Progenitor cell of endocrine pancreas (in vitro differentiated cells): ENCODE measurements at places on chromosomes 3 and 15. TPM values are rescaled to one million over a fixed set of nuclear protein-coding genes. Genes with fewer than 3 reads are reported as not detected.

Gene FSD2
- total RNA-seq, result not detected in 2 replicates

Gene AHSG
- 0.19 and 0.27 TPM in 2 replicates for total RNA-seq

- no peak for DNase-seq
Measured at GRCh38 chr15:67174864-67175573, 79.4 kb downstream of the AAGAB start.

DNA sequence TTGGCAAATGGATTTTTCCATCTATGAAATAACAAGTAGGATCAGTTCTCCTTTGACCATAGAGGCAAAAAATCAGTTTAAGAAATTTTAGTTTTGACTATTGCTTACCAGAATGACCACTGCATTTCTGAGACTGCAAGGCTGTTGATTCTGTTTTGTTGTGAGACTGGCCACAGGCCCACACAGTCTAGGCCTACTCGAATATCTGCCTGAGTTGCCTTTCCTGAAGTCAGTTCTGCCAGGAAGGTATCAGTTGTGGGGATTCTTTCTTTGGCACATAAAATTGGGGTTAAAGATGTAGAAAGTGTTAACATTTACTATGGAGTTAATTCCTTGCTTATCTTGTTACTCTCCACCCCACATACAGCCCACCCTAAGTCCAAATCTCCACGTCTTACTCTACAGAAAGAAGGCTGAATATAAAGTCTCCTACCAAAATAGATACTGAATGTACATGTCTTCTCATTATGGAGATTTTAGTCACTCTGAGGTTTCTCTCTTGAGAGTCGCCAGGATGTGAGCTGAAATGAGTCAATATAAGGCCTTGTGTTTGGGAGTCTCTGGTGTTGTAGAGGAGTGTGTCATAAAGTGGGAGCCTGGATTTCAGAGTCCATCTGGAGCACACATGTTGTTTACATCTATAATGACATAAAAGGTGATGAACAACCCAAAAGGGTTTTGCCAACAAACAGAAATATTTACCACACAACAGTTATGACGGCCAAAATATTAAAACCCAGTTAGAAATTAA, 45.0 kb upstream of the WWTR1 start:
- DNase-seq, result no peak

DNA sequence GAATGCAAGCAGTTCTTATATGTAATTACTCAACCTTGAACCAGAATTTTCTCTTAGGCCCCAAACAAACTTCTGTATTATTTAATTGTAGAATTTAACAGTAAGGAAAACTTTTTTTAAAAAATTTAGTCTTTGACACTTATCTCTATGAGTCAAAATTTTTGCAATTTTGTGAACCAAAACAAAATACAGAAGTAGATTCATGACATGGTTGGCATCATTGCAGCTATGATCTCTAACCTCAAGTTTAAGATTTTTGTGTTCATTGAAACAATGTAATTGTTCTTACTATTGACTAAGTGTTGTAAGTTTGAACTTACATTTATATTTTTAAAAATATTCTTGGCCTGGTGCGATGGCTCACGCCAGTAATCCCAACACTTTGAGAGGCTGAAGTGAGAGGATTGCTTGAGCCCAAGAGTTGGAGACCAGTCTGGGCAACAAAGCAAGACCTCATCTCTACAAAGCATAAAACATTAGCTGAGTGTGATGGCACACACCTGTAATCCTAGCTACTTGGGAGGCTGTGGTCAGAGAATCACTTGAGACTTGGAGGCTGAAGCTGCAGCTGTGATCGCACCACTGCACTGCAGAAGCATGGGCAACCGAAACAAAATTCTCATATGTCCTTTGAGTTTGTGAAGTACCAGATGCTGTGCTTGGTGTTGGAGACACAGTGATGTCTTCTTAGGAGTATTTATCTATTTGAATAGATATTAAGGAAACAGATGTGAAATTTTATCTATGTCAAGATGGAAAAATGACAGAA, 39.7 kb downstream of the STT3B start:
- no peak for DNase-seq

GRCh38 chr3:112136046-112136445, 3.0 kb upstream of the GCSAM start:
- no peak for DNase-seq

DNA sequence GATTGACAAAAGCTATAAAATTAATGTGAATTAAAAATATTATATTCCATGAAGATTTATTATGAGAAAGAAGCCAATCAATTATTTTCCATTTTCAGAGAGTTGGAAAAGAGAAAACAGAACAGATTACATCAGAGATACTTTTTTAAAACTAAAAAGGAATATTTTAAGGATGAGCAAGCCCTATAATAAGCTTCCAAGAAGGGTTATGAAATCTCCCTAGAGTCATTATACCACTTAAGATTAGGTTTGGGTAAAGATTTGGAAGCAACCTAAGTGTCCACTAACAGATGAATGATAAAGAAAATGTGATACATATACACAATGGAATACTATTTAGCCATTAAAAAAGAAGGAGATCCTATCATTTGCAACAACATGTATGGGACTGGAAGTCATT, 51.6 kb upstream of the FSIP1 start:
- no peak for DNase-seq
